ENCODE measurements at places on chromosomes 3 and 15.

DNA sequence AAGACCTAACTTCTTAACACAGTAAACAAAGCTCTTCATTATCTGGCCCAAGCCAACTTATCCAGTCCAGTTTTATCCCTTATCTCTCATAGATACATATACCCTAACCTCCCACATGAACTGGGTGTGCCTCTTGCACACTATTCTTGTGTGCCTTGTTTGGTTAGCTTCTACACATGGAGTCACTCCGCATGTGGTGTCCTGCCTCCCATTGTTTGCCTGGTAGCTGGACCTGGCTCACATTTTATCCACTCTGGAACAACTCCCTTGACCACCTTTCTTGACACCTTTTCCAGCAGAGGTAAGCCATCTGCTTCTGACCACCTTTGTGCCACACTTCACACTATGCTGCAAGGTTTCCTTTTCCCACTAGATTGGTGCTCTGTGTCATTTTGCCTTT is 15.2 kb downstream of the TIPARP start:
- no peak for DNase-seq

GRCh38 chr3:124812291-124813265 is 74.6 kb downstream of the ITGB5 start:
- no peak for DNase-seq

GRCh38 chr3:177449360-177450006 is 252.2 kb upstream of the TBL1XR1 start:
- no peak for DNase-seq

DNA sequence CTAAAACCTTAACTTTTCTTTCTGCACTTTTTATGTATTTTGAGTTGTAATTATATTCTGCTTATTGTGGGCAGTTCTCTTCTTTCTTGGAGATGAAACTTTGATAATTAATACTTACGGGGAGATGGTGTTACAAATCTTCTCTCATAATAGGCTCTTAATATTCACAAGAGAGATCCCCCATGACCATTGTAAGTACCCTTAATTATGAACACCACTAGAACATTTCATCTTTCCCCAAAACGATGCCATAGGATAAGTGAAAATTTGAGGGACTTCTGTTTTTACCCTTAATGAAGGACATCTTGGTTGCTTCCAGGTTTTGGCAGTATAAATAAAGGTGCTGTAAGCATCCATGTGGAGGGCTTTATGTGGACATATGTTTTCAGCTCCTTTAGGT is 60.7 kb downstream of the PIAS1 start:
- DNase-seq: no peak

GRCh38 chr3:40308725-40309417 is 636 bp upstream of the EIF1B start:
- DNase-seq: no peak

GRCh38 chr15:98154863-98155262 is 194.4 kb downstream of the ARRDC4 start:
- no peak for DNase-seq

- no peak for DNase-seq
Measured at GRCh38 chr3:37598808-37599581, 262.7 kb upstream of the CTDSPL start.

DNA sequence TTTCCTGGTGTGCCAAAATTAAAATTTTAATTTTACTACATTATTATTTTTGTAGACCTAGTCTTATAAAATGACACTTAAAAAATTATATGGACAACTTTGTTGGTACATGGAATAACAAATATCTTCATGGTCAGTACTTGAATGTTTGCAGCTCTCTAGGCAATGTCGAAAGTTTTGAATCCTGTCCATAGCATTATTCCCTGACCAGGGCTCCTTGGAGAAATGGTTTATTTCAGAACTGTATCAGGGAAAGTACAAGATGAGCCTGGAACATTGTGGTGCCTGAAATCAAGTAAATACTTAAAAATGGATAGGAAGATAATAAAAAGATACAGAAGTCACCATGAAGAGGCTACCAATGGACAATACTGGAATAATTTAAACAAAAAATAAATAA is 47.6 kb downstream of the ALDH1A2 start:
- no peak for DNase-seq

DNA sequence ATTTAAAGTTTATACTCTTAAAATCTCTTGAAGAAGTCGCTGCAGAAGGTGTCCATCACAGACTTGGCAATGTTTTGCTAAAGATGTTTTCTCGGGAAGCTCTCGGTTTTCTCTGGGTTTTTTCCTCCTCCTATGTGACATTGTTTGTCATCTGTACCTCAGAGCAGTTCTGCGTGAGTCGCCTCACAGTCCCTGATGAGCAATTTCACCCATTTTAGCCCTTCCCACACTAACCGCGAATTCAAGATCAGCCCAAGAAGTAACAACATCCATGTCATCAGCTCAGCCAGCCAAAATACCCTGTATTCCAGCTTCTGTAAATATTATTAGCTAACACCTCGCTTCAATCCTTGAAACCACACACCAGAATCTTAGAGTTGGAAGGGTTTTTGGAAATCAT is 224.3 kb upstream of the SETMAR start:
- no peak for DNase-seq

- DNase-seq: no peak
Measured at GRCh38 chr3:98388147-98388546, 2.3 kb upstream of the OR5K3 start.

GRCh38 chr3:113736548-113737089 is 9.4 kb downstream of the NAA50 start:
- DNase-seq: no peak

- no peak for DNase-seq
Measured at GRCh38 chr3:143236226-143236964, 116.8 kb downstream of the CHST2 start.

- DNase-seq: no peak
Measured at GRCh38 chr3:48305396-48305795, 28.1 kb downstream of the SPINK8 start.

- no peak for DNase-seq
Measured at GRCh38 chr3:167773584-167773983, 38.1 kb downstream of the SERPINI1 start.

GRCh38 chr3:120468635-120469295 is 18.0 kb upstream of the FSTL1 start:
- no peak for DNase-seq

Measured in CMK (cell line).